Aorta (tissue), 5 donors: ENCODE measurements at places on chromosomes 16 and 17. TPM values are rescaled to one million over a fixed set of nuclear protein-coding genes. Genes with fewer than 3 reads are reported as not detected.

The ODAD4 gene
- 1.4 TPM for total RNA-seq

The CD300E gene
- 2.8 TPM for total RNA-seq

The MILR1 gene
- 29.8 TPM for total RNA-seq

The MGAT5B gene
- total RNA-seq = 0.51 TPM

The KIF2B gene
- not detected for total RNA-seq

The KRTAP2-1 gene
- total RNA-seq = not detected

The SCN4A gene
- 3.2 TPM for total RNA-seq

The KATNB1 gene
- total RNA-seq = 16.2 TPM

DNA sequence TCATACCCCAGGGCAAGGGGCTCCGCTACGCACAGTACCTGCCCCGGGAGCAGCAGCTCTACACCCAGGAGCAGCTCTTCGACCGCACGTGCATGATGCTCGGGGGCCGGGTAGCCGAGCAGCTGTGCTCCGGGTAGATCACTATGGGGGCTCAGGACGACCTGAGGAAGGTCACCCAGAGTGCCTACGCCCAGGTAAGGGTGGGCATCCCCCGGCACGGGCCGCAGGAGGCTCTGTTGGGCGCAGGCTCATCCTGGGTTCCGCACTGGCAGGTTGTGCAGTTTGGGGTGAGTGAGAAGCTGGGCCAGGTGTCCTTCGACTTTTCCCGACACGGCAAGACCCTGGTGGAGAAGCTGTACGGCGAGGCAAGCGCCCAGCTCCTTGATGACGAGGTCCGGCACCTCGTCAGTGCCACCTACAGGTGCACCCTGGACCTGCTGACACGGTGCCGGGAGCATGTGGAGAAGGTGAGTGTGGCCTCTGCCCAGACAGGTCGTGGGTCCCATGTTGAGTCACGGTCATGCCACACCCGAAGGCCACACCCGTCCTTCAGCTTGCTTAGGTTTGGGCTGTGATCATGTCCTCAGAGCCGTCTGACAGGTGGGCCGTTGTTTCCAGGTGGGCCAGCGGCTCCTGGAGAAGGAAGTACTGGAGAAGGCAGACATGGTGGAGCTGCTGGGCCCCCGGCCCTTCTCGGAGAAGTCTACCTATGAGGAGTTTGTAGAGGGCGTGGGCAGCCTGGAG is 19.3 kb downstream of the DBNDD1 start:
- no peaks in the 10 kb centered on the region for H3K36me3 ChIP-seq
- no peaks in the 10 kb centered on the region for H3K27me3 ChIP-seq

DNA sequence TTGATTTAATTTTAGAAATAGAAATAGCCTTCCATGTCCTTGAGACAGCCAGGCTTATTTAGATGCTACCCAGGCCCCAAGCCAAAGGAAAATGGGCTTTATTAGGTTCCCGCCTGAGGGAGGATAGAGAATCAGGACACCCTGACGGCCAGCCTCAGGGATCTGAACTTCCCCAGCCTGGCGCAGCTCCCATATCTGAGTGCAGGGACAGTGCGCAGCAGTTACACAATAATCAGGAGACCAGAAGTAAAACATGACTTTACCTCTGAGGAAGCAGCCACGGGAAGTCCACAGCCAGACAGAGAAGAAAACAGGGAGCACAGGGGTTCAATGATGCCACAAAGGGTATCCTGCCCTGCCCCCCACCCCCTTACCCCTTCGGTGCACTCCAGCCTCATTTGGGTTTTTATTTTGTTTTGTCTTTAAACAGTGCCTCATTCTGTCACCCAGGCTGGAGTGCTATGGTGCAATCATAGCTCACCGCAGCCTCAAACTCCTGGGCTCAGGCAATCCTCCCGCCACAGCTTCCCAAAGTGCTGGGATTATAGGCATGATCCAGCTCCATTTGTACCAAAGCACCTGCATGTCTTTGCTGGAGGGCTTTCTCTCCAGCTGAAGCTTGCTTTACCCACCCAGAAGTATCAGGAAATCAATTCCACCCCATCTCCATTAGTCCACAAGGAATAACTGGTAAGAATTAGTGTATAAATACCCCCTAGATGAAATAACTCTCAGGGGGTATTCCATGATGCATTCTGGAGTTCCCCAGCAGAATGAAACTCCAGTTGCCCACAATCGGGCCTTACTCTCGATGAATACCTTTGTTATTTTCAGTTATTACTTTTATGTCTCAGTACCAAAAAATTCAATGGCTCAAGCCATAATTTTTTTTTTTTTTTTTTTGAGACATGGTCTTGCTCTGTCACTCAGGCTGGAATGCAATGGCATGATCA is 21.9 kb downstream of the ORC6 start:
- H3K27ac ChIP-seq = no peak overlapping the region
- no peaks in the 10 kb centered on the region for H3K36me3 ChIP-seq
- peak; percentile 65 for DNase-seq

DNA sequence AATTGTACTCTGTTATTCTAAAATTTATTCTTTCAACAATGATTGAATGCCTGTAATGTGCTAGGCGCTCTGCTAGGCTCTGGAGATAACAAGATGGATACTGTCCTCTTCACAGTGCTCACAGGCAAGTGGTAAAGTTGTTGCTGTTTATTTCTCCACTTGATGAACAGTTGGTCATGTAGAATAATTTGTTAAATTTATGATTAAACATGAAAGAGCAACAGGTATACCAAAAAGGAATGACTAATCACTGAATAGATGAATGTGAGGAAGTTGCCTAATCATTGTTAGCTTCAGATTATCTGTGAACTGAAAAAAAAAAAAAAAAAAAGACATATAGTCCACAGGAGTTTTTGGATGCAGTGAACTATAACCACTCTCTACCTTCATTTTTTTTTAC is 62.3 kb downstream of the NFATC3 start:
- H3K36me3 ChIP-seq = no peaks in the 10 kb centered on the region
- no peak overlapping the region for H3K27ac ChIP-seq
- H3K4me3 ChIP-seq = no peak overlapping the region

DNA sequence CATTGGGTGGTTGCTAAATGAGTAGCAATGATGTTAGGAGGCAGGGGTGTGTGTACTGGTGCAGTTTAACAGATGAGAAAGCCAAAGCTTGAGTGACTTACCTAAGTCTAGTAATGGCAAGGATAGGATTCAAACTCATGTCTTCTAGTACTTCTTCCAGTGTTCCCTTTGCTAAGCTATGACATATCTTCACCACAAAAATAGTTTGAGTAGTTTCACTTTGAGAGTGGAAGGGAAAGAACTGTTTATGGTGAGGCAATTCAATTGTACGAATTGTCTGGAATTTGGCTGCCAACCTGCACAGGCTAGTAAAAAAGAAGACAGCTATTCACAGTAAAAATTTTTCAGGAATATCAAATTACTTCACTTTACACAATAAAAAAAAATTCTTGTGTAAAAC is 138.0 kb downstream of the NLK start:
- no peaks in the 10 kb centered on the region for H3K27me3 ChIP-seq
- no peaks in the 10 kb centered on the region for H3K4me1 ChIP-seq
- no peak for DNase-seq
- peaks cover 3% of the 10 kb centered on the region for H3K36me3 ChIP-seq

DNA sequence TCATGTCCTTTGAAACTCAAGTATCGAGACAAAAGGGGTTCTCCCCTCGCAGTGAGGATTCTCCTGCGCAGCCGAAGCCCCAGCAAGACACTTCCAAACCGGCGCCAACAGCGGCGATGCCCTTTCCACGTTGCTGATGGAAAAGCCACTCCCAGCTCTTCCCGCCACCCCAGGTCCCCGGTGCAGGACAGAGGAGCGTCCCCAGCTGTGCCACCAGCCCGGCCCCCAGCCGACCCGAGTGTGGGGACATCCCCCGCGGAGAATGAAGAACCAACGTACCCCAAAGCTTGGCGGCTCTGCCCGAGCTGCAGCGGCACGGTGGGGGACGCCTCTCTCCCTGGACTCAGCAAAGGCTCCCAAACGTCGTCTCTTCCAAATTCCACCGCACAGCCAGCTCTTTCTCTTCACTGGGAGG is 573 bp downstream of the CHST6 start:
- H3K36me3 ChIP-seq = no peaks in the 10 kb centered on the region
- H3K27ac ChIP-seq = no peak overlapping the region
- DNase-seq = no peak
- no peaks in the 10 kb centered on the region for H3K27me3 ChIP-seq

DNA sequence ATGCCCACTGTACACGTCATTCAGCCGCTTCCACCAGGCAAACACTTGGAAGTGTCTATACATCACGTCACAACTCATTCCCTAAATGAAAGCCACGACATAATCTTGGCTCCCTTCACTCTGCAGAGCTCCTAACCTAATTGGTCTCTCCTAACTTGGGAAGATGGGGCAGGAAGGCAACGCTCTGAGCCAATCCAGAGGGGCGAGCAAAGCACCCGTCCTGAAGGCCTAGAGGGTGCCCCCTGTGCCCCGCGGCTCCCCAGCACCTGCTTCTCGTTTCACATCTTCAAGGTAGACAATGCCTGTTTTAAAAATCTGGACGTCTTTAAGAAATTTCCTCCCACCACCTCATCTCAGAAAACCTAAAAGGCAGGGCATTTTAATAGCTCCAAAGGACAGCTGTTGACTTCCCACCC is 1.0 kb downstream of the CSNK2A2 start:
- peaks cover 2% of the 10 kb centered on the region for H3K4me1 ChIP-seq
- H3K4me3 ChIP-seq = peak overlapping the region; percentile 99
- no peak overlapping the region for H3K27ac ChIP-seq
- H3K36me3 ChIP-seq = no peaks in the 10 kb centered on the region
- DNase-seq = no peak

DNA sequence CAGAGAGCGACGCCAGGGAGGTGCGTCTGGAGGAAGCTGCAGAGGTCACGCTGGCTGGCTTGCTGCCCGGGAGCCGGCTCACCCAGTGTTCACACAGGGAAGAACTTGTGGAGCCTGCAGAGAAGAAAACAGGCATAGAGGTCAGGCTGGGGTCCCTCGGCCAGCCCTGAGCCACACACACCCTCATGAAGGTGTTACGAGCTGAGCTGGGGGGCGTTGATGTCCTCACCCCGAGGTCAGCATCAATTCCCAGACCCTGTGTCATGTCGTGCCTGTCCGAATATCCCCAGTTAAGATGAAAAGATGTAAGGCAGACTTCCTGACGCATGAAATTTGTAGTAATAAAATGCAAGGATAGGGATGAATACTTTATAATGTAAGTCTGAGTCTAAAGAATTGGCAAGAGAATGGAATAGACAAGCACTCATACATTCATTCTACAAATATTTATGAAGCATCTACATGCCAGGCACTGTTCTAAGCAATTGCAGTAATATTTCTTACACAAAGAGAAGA is 77.1 kb downstream of the USP31 start:
- peaks cover 2% of the 10 kb centered on the region for H3K4me1 ChIP-seq
- peak overlapping the region; percentile 6 for H3K27ac ChIP-seq
- H3K4me3 ChIP-seq = no peak overlapping the region
- H3K36me3 ChIP-seq = peaks cover 7% of the 10 kb centered on the region

GRCh38 chr17:21075739-21076085 is 32.9 kb upstream of the USP22 start:
- no peak for DNase-seq
- no peaks in the 10 kb centered on the region for H3K36me3 ChIP-seq
- no peak overlapping the region for H3K27ac ChIP-seq
- H3K4me1 ChIP-seq = no peaks in the 10 kb centered on the region
- H3K27me3 ChIP-seq = no peaks in the 10 kb centered on the region

GRCh38 chr17:21298056-21298982 is 13.8 kb downstream of the MAP2K3 start:
- DNase-seq = no peak
- peaks cover 2% of the 10 kb centered on the region for H3K36me3 ChIP-seq
- no peaks in the 10 kb centered on the region for H3K27me3 ChIP-seq
- no peaks in the 10 kb centered on the region for H3K4me1 ChIP-seq

DNA sequence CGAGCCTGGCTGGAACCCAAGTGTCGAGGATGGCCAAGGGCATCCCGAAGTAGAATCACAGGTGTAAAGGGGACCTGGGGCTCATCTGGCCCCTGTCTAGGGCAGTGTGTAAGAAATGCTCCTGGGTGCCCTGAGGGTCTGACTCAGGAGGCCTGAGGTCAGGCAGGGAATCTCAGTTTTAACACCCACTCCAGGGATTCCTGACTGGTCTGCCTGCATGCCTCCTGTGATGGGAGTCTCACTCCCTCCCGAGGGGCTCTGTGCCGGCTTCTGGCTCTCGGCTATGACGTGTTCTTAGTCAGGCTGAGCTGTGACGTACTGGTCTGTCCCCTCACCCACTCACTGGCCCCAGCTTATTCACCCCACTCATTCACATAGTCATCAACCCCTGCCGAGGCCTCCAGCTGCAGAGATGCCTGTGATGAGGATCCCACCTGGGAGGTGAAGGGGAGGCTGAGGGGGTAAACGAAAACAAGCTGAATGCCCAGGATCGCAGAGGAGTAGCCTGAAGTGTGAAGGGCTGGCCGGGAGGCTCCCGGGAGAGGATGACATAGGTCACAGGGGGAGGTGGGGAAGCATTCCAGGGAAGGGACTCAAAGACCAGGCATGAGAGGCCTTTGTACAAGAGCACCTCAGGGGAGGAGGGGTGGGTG is 23.8 kb downstream of the FAM83G start:
- DNase-seq = no peak
- no peak overlapping the region for H3K27ac ChIP-seq
- no peaks in the 10 kb centered on the region for H3K27me3 ChIP-seq
- no peaks in the 10 kb centered on the region for H3K4me1 ChIP-seq

DNA sequence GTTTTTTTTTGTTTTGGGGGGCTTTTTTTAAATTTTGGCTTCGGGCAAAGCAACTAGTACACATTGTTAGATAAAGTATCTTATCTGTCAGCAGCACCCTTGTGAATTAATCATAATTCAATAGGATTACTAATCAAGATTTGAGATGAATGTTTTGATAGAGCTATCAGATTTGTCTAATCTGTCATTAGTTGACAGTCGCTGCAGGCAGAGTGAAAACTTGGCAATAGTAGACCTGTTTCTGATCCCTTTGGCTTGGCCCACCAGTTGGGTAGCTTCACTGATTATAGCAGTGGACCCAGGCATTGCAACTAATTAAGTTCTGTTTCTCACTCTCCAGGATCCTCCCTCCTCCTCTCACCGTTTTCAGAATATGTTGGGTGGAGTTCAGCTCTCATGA is 258.6 kb downstream of the IRX3 start:
- H3K27me3 ChIP-seq = no peaks in the 10 kb centered on the region
- H3K4me3 ChIP-seq = no peak overlapping the region
- no peak overlapping the region for H3K27ac ChIP-seq
- no peak for DNase-seq
- H3K36me3 ChIP-seq = no peaks in the 10 kb centered on the region
- no peaks in the 10 kb centered on the region for H3K4me1 ChIP-seq

- no peaks in the 10 kb centered on the region for H3K27me3 ChIP-seq
- no peak for DNase-seq
- no peaks in the 10 kb centered on the region for H3K4me1 ChIP-seq
- peak overlapping the region; percentile 56 for H3K4me3 ChIP-seq
Observed at GRCh38 chr17:75262112-75262606, 480 bp downstream of the MRPS7 start.

GRCh38 chr17:27733773-27734172 is 66.6 kb downstream of the NOS2 start:
- H3K27ac ChIP-seq = no peak overlapping the region
- no peak overlapping the region for H3K4me3 ChIP-seq
- no peak for DNase-seq

GRCh38 chr16:74249846-74250245 is 46.8 kb upstream of the PSMD7 start:
- DNase-seq = no peak
- H3K36me3 ChIP-seq = no peaks in the 10 kb centered on the region
- no peaks in the 10 kb centered on the region for H3K4me1 ChIP-seq

GRCh38 chr17:347309-347899 is 5.2 kb downstream of the RPH3AL start:
- no peaks in the 10 kb centered on the region for H3K36me3 ChIP-seq
- H3K4me3 ChIP-seq = no peak overlapping the region
- no peaks in the 10 kb centered on the region for H3K4me1 ChIP-seq
- no peak overlapping the region for H3K27ac ChIP-seq
- peak; percentile 10 for DNase-seq
- no peaks in the 10 kb centered on the region for H3K27me3 ChIP-seq
